ENCODE measurements at places on chromosomes 1 and 21. TPM values are rescaled to one million over a fixed set of nuclear protein-coding genes. Genes with fewer than 3 reads are reported as not detected.
A peak's percentile ranks its signal among the peaks of the same experiment; 100 is the strongest.

- DNase-seq = peak; percentile 74
These were observed 10.0 kb downstream of the YBEY start for GRCh38 chr21:46295996-46296752.

DNA sequence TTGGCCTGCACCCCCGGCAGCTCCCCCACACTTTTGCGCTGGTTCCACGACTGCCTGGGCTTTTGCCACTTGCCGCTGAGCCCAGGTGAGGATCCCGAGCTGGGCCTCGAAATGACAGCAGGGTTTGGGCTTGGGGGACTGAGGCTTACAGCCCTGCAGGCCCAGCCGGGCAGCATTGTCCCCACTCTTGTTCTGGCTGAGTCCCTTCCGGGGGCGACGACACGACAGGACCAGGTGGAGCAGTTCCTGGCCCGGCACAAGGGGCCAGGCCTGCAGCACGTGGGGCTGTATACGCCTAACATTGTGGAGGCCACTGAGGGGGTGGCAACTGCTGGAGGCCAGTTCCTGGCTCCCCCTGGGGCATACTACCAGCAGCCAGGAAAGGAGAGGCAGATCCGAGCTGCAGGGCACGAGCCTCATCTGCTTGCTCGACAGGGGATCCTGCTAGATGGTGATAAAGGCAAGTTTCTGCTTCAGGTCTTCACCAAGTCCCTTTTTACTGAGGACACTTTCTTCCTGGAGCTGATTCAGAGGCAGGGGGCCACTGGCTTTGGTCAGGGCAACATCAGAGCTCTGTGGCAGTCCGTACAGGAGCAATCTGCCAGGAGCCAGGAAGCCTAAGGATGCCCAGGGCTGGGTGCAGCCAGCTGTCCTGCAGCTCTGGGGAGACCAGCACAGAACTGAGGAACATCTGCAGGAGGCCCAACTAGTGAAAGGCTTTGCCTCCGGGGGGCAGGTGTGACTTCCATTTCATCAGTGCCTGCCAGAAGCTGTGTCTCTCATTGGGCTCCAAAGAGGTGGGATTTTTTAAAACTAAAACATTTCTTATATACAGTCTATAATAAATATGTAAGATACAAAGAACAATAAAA, 1.2 kb downstream of the HPDL start:
- DNase-seq = no peak

GRCh38 chr1:227886503-227886961, 61.2 kb downstream of the WNT9A start:
- DNase-seq = no peak

GRCh38 chr1:10943991-10944730, 68.3 kb upstream of the TARDBP start:
- DNase-seq = peak; percentile 40

DNA sequence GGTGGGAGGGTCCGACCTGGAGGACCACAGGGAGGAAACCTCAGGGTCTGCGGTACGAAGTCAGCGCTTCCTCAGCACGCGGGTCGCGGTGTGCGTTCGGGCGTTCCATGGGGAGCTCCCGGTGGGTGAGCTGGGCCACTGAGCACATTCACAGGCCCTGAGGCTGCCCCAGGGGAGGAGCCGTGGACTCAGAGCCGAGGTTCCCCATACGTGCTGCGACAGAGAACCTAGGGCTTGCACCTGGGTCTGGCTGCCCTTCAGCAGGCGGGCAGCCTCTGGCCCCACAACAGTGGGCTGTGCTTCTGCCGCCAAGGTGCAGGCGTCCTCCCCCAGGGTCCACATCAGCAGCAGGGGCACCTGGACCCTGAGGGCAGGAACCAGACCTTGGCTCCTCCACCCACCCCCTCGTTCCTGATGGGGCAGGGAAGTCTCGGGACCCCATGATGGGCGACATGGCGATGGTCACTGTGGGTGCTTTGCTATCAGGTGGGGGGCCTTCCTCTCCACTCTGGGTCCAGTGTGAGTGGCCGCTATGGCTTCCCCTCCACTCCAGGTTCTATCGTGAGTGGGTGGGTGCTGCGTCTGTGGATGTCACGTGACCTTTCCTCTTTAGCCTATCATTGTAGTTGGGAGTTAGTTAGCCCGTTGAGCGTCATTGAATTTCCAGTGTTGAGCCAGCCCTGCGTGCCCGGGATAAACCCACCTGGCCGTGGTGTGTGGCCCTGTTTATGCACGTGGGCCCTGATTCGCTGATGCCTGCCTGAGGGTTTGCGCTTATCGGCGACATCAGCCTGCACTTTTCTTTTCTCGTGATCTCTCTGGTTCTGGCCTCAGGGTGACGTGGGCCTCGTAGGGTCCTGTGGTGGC, 27.9 kb downstream of the FTCD start:
- no peak for DNase-seq

DNA sequence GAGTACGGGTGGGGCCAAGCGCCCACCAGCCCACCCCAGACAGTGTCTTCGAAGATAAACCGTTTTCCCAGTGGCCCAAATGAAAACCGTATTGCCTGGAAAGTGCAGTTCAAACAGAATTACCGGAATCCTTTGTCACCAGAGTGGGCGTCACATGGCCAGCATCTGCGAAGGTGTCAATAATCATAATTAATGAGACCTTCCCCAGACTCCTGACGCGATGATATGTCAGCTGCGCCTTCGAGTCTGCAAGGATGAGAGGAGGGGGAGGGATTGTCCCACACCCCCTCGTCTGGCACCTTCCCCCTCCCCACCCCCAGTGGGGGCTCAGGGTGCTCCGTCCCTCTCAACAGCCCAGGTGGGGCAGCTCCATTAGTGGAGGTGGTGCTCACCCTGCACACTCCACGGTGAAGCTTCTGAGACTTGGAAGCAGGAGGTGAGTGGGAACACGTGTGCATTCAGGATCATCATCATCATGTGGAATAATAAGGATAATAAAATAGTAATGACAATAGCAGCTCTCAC, 215.1 kb downstream of the PTPRU start:
- no peak for DNase-seq

- no peak for DNase-seq
These were observed 144.1 kb downstream of the PCP4 start for GRCh38 chr21:40011371-40011770.

DNA sequence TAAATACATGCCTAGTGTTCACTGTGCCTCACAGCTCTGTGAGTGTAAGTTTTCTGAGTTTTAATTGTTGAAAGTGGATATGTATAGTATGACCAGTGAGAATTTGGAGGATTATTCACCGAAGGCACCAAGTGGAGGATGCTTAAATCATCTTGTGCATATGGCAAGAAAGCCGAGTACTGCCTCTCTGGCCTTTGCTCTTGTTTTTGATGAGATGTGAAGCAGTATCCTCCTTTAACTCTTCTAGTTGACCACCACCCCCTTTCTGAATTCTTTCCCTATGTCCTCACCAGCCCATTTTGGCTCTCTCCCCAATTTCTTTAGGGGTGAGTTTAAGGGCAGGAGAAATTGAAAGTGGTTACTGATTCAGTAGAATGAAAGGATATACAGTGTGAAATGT, 130.4 kb downstream of the SYT2 start:
- DNase-seq = no peak

DNA sequence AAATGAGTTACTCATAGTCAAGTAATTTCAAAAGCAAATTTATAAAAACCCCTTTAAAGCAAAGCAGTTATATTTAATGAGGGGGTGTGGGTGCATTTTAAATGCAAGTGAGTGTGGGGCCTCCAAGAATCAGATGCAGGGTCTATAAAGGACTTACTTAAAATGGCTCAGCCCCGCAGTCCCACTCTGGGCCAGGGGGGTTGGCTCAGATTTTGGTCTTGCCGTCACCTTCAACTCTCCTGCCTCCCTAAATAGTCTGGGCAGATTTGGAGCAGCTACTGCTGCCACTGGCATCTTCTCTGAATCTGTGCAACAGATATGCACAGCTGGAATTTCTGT, 16.2 kb downstream of the AMPD2 start:
- no peak for DNase-seq

DNA sequence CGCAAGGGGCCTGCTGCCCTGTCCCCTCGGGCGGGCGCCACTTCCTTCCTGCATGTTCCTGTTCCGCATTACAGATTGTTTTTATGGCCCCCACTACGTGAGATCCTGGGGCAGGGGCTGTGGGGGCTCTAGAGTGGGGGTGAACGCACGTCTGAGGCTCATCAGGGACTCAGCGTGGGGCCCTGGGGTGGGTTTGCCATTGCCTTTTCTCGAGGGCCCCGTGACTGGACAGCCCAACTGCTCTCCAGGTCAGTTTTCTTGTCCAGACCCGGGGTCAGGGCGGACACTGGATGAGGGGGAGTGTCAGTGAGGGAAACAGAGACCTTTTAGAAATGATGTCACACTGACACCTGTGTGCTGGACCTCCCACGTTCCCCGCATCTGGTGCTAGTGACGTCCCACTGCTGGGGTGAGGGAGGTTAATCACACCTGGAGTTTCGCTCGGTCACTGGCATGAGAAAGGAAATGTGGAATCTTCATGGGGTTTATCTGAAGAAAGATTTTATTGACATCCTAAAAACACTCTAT, 65.9 kb downstream of the AGPAT3 start:
- DNase-seq = peak; percentile 62

DNA sequence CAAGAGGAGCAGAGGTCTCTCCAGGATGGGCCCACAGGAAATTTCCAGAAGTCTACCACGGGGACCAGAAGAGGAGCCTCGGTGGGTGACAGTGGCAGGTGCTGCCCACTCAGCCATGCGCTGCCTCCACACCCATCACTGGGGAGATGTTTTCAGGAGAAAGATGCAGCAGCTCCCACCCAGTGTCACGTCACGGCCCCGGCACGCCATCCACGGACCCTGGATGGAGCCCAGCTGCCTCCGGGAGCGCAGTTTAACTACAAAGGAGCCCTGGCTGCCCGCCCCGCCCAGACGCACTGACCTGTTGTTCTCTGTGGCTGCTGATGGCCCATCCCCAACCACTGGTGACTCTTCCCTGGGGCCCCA, 6.8 kb downstream of the TSPEAR start:
- no peak for DNase-seq

DNA sequence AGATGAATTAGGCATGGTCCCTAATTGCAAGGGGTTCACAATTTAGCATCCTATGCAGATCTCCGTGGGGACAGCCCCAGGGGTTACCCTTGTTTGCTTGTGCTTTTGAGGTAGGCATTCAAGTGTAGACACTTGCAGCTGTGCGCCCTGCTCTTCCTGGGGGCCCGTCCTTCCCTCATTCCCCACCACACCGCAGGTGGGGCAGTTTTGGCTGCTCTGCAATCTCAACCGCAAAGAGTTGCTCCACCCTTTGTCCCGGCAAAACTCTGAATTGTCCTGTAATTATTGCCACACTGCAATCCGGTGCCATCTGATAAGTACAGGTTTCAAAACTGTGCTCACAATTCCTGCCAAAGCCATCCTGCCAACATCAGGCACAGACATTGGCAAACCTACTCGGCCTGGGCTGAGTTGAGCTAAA, 65.4 kb upstream of the LYST start:
- no peak for DNase-seq

DNA sequence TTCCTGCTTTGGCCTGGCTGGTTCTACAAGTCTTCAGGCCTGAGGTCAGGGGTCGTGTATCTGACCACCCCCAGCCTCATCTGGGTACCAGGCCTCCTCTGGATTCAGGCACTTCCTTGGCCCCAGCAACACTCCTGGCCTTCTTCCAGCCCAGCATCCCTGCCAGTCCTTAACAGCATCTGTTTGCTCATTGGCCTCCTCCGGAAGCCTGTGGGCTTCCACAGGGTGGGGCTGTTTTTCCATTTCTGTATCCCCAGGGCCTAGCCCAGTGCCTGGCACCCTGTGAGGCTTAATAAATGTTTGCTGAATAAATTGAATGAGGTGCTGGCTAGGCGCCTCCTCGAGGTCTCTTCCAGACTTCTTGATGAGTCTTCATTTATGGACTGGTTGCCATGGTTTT, 21.5 kb upstream of the GPR37L1 start:
- DNase-seq = no peak

GRCh38 chr21:39004634-39005501, 178.4 kb downstream of the PSMG1 start:
- peak; percentile 62 for DNase-seq

DNA sequence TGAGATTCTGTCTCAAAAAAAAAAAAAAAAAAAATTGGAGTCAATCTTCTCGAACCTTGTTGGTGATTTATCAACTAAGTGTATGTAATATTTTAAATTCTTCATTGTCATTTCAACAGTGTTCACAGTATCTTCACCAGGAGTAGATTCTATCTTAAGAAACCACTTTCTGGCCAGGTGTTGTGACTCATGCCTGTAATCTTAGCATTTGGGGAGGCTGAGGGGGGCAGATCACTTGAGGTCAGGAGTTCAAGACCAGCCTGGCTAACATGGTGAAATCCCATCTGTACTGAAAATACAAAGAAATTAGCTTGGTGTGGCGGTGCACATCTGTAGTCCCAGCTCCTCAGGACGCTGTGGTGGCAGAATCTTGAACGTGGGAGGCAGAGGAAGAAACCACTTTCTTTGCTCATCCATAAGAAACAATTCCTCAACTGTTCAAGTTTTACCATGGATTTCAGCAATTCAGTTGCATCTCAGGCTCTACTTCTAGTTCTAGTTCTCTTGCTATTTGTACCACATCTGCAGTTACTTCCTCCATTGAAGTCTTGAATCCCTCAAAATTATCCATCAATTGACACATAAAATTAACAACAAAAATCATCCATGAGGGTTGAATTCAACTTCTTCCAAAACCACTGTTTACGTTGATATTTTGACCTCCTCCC, 30.4 kb upstream of the EYA3 start:
- DNase-seq = no peak

DNA sequence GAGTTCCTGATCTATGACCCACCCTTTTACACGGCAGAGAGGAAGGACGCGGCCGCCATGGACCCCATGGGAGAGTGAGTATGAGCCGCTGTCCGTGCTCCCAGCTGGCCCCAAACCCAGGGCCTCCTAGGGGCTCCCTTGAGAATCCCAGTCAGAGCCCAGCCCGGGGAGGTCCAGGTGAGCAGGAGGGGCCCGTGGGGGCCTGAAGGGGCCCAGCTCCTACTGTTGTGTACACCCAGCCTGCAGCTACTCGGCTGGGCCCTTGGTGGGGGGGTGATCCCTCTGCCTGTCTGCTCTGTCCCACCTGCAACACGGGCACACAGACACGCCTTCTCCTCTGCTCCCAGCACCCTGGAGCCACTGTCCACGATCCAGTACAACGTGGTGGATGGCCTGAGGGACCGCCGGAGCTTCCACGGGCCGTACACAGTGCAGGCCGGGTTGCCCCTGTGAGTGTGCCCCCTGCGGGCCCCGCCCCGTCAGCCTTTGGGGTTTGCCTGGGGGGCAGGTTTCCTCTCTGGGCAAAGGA, 28.6 kb upstream of the LRRC3 start:
- no peak for DNase-seq

Gene EVA1C
- polyA plus RNA-seq = 3.2 TPM

Gene RXRG
- polyA plus RNA-seq = 2.0 TPM

Gene SLC6A17
- polyA plus RNA-seq = 1.3 TPM

Gene GDAP2
- 17.2 TPM for polyA plus RNA-seq

Gene GPN2
- polyA plus RNA-seq = 32.4 TPM

Gene SLAMF6
- polyA plus RNA-seq = 0.30 TPM

Gene LCE1F
- not detected for polyA plus RNA-seq

Gene LRRC38
- polyA plus RNA-seq = not detected

Gene MNDA
- 3.8 TPM for polyA plus RNA-seq

Gene CLDN17
- polyA plus RNA-seq = not detected

Gene TLR5
- 7.1 TPM for polyA plus RNA-seq

Gene CCDC27
- polyA plus RNA-seq = 0.33 TPM

Gene MYBPHL
- 0.26 TPM for polyA plus RNA-seq

Measured in renal pelvis (tissue), 12 donors.